ENCODE measurements at places on chromosomes 5 and 9.

GRCh38 chr5:142979636-142980035, 209.5 kb downstream of the ARHGAP26 start:
- DNase-seq = no peak

DNA sequence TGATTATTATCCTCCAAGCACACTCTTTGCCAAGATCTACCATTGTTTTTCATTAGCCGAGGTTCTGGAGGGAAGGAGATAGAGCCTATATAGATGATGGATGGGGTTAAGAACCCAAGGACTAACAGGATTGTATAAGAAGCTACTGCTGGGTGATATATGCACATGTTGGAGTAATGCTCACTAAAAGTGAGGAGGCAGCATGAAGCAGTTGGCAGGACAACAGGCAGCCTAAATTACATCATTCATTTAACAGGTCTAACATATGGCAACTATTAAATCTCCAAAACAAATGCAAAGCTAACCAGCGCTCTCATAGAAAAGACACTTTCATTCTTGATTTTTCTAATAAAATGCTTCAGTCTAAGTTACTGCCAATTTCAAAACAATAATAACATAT, 293.2 kb downstream of the EPB41L4A start:
- DNase-seq = no peak

- no peak for DNase-seq
Measured at GRCh38 chr5:157555037-157555640, 20.4 kb downstream of the ADAM19 start.

DNA sequence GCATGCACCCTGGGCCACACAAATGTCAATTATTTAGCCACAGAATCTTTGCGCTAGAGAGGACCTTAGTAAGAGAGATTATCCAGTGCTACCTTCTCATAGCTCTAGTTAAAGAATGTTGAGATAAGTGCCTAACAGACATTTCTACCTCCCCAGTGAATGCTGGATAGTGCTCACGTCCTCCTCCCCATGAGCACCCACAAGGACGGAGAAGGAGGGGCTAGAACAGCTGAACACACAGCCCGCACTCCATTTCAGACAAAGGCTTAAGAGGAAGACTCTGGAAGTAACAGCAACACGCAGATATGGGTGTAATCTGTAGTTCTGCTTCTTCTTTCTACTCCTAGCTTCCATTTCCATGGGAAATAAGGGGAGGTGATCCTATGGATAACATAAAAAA, 120.5 kb downstream of the FEM1C start:
- DNase-seq = no peak
